Endothelial cell of umbilical vein (primary cell): ENCODE measurements at places on chromosomes 1 and 21. TPM values are rescaled to one million over a fixed set of nuclear protein-coding genes. Genes with fewer than 3 reads are reported as not detected.

Gene ATP6V1G3
- not detected in 2 replicates for total RNA-seq

Gene MPL
- total RNA-seq: 0.18 and 0.24 TPM in 2 replicates

Gene UBE2G2
- 114 and 117 TPM in 2 replicates for total RNA-seq

Gene PPIAL4G
- not detected in 2 replicates for total RNA-seq

Gene GBP1
- total RNA-seq: 17.8 and 28.0 TPM in 2 replicates

Gene ZFP69B
- 2.7 and 3.4 TPM in 2 replicates for total RNA-seq

Gene ERICH3
- not detected in 2 replicates for total RNA-seq

Gene COL9A2
- 0.64 and 1.3 TPM in 2 replicates for total RNA-seq

Gene STIL
- total RNA-seq: 24.7 and 28.1 TPM in 2 replicates

Gene CRYAA
- total RNA-seq: not detected in 2 replicates

Gene BRINP3
- not detected in 2 replicates for total RNA-seq

Gene SUSD4
- total RNA-seq: not detected in 2 replicates

Gene TNFRSF25
- total RNA-seq: 33.9 and 48.7 TPM in 2 replicates

Gene COL16A1
- total RNA-seq: 1.2 and 2.7 TPM in 2 replicates

Gene TRIM46
- 9.6 and 10.0 TPM in 2 replicates for total RNA-seq

Gene SYT11
- total RNA-seq: 33.7 and 36.5 TPM in 2 replicates

Gene JAM2
- total RNA-seq: 0.20 and 1.1 TPM in 2 replicates

Gene TMPRSS15
- not detected in 2 replicates for total RNA-seq

Gene ROR1
- 3.5 and 10.9 TPM in 2 replicates for total RNA-seq

Gene NGF
- total RNA-seq: not detected in 2 replicates

Gene OR2L3
- not detected in 2 replicates for total RNA-seq

Gene ATP1A2
- total RNA-seq: not detected in 2 replicates
